ENCODE measurements at places on chromosomes 1 and 21.

DNA sequence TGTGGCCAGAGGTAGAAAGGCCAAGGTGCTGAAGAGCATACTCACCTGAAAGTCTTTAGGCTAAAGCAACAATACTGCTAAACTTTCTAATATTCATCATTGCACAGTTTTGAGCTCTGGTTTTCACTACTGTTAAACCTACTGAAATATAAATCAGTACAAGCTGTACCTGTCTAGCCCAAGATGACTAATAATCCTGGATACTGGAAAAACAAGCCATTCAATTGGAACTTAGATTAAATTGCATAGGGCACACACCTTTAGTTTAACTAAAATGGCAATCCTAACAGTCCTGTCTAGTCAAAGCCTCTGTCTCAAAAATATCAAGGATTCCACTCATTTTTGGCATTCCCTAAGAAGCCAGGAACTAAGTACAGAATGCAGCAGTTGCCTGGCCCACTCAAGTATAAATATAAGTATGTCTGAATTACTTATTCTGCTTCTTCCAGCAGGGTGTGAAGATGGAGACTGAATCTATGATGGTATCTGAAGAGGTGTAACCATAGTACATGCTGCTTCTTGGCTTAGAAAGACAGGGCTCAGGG is 3.1 kb downstream of the CHML start:
- DNase-seq: no peak

DNA sequence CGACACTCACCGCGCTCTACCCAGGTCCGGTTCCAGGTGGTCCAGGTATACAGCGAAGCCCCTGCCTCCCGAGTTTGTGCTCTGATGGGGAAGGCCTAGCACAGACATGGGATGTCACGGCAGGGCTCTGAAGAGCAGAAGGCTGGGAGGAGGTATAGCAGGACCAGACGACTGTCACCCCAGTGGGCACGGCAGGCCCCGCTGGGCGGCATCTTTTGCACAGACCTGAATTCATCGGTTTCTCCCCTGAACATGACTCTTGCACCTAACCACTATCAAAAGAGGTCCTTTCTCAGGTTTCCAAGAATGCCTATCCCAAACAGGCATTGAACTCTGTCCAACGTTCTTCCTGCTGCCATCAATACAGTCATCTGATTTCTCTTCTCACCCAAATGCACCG is 30.6 kb downstream of the ARHGEF16 start:
- DNase-seq: no peak

GRCh38 chr1:205662135-205662738 is 18.1 kb downstream of the SLC45A3 start:
- DNase-seq: no peak

DNA sequence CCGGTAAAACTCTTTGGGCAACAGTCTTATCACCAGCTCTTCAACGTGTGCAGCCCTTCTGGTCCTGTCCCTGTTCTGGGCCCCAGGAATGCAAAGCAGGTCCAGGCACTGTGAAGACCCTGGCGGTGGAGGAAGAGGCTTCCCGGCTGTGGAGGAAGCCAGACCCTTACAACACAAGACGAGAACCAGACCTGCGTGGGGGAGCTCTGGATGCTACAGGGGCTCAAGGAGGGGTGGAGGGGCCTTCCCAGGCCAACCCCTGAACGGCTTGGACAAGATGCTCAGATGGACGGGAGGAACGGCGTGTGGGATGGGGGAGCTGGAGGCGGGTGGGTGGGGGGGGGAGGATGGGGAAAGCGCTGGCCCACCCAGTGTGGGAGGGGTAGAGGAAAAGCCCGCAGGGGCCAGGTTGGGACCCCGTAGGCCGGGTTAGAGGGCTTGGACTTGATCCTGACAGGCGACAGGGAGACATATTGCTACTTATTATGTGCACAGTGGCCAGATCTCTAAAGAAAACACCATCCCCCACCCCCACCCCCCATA is 5.1 kb upstream of the OLIG2 start:
- no peak for DNase-seq

GRCh38 chr1:30318413-30318812 is 405.0 kb downstream of the MATN1 start:
- no peak for DNase-seq

DNA sequence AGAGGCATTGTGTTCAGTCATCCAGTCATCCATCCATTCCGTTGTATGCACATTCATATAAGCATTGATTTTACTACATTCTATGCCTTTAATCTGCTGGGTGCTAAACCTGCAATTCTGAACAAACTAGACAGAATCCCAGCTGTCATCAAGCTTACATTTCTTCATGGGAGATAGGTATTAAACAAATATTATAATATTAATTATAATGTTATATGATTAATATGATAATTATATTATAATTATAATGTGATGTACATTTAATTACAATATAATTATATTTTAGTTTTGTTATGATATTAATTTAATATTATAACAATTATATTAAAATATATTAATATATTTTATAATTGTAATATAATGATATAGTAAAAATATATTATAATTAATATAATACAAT is 112.4 kb downstream of the BRINP3 start:
- no peak for DNase-seq

DNA sequence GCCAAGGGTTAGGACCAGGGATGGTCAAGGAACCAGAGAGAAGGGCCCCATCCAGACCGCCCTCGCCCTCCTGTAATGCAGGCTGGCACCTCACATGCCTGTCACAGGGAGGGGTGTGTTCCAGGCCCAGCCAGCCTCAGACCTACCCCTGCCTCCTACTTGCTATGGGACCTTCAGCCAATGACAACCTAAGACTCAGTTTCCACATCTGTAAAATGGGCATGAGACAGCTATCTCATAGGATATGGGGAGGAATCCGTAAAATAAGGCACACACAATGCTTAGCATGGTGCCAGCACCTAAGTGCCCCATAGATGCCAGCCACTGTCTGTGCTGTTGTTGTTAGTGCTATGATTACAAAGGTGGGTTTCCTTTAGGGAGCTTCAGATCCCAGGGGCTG is 7.9 kb downstream of the KIF17 start:
- DNase-seq: no peak

GRCh38 chr1:83954166-83954823 is 44.6 kb downstream of the TTLL7 start:
- DNase-seq: no peak

DNA sequence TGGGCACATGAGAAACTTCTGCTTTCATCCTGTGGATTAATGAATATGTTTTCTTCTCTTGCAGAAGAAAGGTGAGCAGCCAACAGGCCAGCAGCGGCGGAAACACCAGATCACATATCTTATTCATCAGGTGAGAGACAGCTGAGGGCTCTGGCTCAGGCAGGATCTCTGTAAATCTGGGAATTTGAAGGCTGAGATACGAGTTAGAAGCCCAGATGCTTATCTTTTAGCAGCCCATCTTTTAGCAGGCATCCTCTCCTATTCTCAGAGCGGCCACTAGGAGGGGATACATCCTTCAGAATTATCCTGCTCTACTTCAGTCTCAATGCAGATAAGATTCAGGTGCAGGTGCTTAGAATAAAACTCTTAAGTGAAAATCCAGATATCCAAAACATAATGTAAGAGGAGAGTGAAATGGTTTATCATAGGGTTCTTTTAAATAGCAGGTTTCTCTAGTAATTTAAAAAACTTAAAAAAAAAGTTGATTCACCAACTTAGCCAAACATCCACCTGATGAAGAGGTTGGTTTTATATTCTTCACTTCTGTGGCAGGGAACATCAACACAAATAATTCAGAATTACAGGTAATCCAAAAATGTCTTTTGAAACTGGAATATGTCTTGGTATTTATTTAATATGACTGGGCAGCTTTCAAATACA is 19.3 kb downstream of the SH2D2A start:
- no peak for DNase-seq

- DNase-seq: no peak
These were observed 419.5 kb upstream of the DEPDC1 start for GRCh38 chr1:68916221-68916902.

GRCh38 chr1:8745749-8746390 is 71.6 kb downstream of the RERE start:
- DNase-seq: no peak

- DNase-seq: no peak
These were observed 84.4 kb downstream of the HSF2BP start for GRCh38 chr21:43574741-43575472.

GRCh38 chr1:206538086-206538770 is 30.9 kb downstream of the RASSF5 start:
- DNase-seq: no peak

GRCh38 chr1:67645495-67646144 is 39.4 kb upstream of the GADD45A start:
- no peak for DNase-seq

DNA sequence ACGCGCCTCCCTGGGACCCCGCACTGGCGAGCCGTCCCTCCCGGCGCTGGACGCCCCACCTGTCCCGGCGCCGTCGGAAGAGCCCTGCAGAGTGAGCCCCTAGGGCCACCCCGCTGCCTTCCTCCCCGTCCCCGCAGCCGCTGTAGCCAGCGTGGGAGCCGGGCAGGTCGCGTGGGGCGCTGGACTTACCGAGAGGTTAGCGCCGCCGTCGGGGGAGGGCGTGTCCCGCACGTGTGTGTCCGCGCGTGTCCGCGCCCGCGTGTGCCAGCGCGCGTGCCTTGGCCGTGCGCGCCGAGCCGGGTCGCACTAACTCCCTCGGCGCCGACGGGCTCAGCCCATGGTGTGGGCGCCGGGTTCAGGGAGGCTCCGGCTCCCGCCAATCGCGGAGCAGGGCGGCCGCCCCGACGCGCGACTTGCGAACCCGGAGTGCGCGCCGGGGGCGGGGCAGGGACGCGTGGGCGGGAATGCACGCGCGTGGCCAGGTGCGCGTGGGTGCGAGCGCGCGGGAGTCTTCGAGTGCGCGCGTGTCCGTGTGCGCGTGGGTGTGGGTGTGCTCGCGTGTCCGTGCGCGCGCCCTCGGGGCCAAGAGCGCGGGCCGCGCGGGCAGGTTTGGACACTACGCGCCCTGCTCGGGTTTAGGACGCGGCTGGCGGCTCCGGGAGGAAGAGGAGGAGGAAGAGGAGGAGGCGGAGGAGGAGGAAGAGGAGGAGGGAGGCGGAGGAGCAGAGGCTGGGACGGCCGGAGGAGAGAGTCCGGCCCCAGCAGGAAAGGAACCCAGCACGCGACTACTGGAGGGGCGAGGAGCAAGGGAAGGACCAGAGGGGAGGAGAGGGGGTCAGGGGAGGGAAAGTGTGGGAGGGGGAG is 145.2 kb upstream of the ETS2 start:
- no peak for DNase-seq

DNA sequence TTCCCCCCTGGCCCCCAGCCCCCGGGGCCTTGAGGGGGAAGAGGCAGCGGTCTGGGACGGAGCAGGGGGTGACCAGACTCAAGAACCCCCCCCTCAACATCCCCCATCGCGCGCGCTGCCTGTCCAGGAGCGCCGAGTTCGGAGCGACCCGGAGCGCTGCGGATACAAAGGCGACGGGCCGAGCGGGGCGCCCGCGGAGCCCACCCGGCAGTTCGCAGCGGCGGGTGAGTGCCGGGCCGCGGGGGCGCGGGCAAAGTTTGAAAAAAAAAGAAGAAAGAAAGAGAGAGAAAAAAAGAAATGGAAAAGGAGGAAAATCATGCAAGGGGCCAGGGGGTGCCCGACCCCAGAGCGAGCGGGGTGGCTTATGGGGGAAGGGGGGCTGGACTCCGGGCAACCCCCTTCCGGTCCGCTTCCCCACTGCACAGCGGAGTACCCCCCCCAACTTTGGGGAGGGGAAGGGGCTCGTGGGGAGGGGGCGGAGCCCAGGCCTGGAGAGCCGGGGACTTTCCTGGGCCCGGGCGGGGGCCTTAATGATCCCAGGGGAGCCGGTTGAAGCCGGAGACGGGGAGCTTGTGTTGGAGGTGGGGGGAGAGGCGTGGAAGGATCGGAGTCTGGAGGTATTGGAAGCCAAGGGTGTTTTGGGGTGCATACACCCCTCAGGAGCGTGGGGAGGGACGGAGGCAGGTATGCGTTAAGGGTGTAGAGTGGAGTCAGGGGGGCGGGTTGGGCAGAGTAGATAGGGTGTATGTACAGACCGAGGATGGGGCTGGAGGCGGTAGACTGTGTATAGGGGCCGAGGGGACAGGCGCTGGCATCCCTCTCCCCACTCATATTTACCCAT is 502 bp downstream of the VANGL2 start:
- DNase-seq: no peak

GRCh38 chr1:212667223-212668139 is 32.2 kb downstream of the BATF3 start:
- DNase-seq: no peak

GRCh38 chr1:22096036-22096435 is 43.5 kb downstream of the CDC42 start:
- DNase-seq: no peak

- no peak for DNase-seq
These were observed 23.4 kb upstream of the DR1 start for GRCh38 chr1:93322349-93322748.

DNA sequence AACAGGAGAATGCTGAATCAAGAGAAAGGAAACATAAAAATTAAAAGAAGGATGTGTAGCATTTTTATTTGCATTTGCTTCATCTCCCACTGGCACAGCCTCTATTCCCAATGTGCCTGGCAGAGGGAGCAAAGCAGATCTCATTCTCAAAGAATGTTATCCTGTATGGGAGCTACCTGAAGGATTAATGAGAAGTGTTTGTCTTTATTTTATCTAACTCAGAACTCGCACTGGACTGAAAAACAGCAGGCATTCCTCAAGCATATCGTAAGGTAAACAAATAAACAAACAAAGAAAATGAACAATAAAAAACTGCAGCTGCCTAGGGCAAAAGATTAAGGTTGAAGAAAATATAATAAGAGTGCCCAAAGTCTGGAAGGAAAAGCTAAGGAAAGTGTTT is 12.7 kb upstream of the COL11A1 start:
- no peak for DNase-seq

DNA sequence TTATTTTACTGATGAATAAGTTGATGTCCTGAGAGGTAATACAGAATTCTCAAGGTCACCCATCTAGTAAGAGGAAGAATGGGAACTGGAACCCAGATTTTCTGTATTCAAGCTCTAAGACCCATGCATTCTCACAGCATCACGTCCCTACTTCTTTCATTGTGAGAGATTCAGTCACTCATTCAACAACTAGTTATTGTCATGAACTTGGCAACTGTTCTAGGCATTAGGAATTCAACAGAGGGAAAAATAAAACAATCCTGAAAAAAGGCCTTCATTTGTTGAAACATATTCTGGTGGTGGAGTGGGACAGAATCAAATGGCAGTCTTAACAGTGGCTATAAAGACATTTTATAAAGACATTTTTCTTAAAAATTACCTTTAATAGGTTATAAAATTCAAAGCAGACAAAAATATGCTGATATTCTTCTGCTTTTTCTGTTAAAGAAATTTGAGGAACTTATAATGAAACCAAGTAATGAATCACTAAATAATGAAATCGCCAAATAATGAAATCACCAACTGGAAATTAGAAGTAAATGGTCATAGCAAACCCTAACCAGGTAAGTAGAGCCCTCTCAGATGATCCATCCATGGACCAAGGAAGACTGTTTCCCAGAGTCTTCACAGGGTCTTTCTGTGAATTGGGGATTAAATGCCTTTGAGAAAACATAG is 136.5 kb upstream of the DPYD start:
- no peak for DNase-seq
